RWPE1 (cell line): ENCODE measurements at places on chromosomes 5 and 9.

GRCh38 chr9:127492616-127493015 is 41.3 kb downstream of the LRSAM1 start:
- DNase-seq: no peak

GRCh38 chr5:151463137-151464029 is 16.0 kb downstream of the SLC36A1 start:
- no peak for DNase-seq

GRCh38 chr5:100273846-100274580 is 261.2 kb upstream of the FAM174A start:
- DNase-seq: no peak

- DNase-seq: no peak
Measured at GRCh38 chr5:10339058-10339811, 14.3 kb upstream of the MARCHF6 start.

DNA sequence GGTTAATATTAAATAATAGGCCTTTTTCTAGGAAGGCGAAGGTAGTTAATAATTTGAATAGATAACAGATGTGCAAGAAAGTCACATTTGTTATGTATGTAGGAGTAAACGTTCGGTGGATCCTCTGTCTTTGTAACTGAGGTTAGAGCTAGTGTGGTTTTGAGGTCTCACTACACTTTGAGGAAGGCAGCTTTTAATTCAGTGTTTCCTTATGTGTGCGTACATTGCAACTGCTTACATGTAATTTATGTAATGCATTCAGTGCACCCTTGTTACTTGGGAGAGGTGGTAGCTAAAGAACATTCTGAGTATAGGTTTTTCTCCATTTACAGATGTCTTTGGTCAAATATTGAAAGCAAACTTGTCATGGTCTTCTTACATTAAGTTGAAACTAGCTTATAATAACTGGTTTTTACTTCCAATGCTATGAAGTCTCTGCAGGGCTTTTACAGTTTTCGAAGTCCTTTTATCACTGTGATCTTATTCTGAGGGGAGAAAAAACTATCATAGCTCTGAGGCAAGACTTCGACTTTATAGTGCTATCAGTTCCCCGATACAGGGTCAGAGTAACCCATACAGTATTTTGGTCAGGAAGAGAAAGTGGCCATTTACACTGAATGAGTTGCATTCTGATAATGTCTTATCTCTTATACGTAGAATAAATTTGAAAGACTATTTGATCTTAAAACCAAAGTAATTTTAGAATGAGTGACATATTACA is 45.7 kb downstream of the TGFBR1 start:
- no peak for DNase-seq

DNA sequence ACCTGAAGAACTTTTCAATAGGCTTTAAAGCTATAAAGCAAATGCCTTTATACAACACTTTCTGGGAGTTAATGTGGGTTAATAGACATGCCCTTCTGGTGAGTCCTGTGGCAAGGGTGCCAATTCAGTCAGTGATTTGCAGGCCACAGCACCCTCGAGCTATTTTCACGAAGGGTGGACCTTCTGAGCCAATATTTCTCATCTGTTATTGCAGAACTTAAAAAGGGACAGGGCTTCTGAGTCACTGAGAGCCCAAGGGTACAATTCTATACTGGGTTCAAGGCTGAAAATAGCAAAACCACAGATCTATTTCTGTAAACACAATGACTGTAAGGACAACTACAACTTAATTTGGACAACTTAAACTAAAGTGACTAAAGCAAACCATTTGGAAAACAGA is 92.8 kb downstream of the GABRG2 start:
- no peak for DNase-seq

DNA sequence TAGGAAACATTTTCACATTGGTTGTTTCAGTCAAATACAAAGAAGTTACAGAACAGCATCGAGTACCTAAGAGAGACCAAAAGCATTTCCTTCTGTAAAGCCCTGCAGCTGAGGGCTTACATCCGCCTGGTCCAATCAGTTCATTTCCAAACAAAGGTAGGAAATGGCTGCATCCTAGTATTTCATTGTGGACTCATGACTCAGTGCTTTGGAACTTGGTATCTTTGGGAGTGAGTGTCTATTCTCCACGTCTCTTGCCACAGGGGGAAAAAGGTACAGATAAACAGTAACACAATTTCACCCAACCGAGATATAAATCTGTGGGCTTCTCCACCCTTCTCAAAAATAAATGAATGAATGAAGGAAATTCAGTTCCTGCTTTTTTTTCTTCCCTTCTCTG is 75.4 kb downstream of the NFIB start:
- DNase-seq: peak; percentile 60

- no peak for DNase-seq
Measured at GRCh38 chr9:134521817-134522501, 119.6 kb upstream of the COL5A1 start.

- no peak for DNase-seq
Measured at GRCh38 chr5:2111569-2112105, 228.9 kb upstream of the IRX4 start.

- DNase-seq: peak; percentile 53
Measured at GRCh38 chr9:70438341-70438928, 24.0 kb upstream of the KLF9 start.

GRCh38 chr5:151487544-151487943 is 40.1 kb downstream of the SLC36A1 start:
- no peak for DNase-seq

DNA sequence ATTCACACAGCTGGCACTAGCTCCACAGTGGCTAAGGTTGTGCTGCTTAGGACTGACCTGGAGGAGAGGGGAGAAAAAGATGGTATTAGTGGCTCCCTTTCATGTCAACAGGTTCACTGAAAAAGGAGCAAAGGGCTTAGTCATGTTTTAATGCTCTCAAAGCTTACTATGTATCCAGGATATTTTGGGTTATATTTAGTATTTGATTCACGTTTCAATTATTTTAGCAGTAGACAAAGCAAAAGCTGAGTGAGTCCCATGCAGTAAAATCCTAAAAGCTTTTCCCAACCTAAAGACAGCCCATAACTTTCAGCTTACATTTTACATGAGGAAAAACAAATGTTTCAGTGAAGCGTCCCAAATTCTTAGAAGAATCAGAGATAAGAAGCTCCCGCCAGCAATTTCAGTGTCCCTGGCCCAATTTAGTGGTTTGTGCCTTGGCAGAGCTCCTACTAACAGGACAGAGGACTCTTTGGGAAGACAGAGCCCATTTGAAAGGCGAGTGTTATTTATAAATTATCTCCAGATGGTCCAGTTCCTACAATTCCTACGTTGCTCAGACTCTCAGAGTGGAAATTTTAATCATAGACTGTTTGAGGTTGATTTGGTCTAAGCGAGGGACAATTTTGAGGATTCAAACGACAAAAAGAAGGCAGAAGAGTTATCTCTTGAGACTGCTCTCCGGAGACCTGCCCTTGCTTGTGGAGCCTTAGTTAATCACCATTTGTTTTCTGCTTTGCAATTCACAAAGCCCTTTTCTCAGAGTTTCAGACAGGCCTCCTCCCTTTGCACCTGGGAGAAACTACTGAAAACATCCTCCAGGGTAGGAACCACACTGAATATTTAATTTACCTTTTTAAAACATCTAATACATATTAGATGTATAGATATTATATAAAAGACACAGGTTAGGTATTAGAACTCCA is 225.0 kb upstream of the ANKRD55 start:
- DNase-seq: no peak

DNA sequence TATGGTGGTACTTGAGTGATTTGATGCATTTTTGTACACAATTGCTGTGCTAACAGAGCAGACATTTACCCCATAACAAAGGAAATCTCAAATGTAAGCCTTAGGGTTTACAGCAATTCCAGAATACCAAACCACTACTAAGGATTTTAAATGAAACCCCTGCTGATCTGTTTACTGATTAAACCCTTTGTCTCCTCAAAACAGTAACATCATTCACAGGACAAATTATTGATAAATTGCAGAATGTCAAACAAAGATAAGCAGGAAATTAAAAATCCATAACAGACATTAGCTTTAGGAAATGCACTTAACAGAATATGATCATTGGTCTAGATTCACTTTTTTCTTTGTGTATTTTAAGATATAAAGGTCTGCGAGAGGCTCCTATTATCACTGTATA is 1016.4 kb upstream of the DMAC1 start:
- no peak for DNase-seq

DNA sequence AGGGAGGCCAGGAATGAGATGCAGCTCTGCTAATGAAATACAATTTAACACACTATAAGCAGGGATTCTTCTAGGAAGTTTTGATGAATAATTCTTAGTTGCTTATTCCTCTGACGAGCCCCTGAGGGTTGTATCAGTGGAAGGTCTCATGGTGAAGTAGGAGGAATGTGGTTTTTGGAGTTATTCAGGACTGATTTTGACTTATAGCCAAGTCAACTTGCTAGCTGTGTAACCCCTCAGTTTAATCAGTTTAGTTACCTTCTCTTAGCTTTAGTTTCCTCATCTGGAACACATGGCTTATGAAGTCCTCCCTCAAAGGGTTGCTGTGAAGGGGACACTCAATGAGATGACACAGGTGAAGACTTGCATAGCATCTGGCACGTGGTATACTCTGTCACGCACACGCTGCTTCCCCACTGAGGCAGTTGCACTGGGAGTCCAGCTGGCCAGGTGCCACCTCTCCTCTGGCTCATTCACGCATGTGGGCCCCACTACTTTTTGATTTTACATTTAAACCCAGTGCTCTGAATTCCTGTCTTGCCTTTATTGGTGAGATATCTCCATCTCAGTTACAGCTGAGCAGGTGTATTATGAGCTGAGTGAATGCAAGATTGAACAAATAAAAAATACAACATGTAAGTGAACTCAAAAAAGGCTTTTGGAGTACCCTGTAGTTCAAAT is 415.0 kb downstream of the ARHGEF28 start:
- DNase-seq: no peak

GRCh38 chr5:28862137-28862859 is 1823.9 kb upstream of the CDH9 start:
- DNase-seq: no peak

- no peak for DNase-seq
Measured at GRCh38 chr5:95124101-95124500, 160.8 kb downstream of the MCTP1 start.

- DNase-seq: peak; percentile 52
Measured at GRCh38 chr9:134536101-134536900, 105.3 kb upstream of the COL5A1 start.

DNA sequence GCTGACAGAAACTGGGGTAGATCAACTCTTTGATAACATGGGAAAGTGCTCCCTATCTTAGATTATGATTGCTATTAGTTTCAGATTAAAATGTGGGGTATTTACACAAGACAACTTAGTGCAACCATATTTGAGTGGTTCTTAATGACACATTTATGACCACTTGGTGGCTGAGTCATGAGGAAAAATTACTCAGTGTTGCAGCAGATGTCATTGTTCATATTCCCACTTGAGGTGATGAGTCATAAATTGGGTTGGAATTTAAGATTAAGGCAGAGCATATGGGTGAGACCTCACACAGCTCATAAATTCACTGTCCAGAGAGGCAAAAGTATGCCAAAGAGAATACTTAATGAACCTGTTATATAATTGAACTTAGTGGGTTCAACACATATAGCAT is 408.3 kb downstream of the DMRT2 start:
- peak; percentile 81 for DNase-seq

- DNase-seq: peak; percentile 48
Measured at GRCh38 chr5:96431376-96432187, 1.5 kb downstream of the PCSK1 start.

DNA sequence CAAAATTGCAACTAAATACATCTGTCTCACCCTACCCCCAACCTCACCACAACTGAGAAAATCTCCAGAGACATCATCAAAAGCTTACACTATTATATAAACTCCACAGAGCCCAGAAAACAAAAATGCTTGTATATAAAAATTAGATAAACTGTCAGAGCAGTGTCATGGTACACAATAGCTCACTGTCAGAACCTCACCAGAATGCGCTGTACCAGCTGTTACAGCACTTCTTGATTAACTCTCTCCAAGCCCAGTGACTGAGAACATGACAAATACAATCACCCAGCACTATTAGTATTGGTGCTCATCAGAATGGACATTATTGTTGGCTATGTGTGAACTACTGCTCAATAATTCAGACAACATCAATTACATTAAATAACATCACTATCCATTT is 65.7 kb downstream of the ZDHHC21 start:
- DNase-seq: no peak

DNA sequence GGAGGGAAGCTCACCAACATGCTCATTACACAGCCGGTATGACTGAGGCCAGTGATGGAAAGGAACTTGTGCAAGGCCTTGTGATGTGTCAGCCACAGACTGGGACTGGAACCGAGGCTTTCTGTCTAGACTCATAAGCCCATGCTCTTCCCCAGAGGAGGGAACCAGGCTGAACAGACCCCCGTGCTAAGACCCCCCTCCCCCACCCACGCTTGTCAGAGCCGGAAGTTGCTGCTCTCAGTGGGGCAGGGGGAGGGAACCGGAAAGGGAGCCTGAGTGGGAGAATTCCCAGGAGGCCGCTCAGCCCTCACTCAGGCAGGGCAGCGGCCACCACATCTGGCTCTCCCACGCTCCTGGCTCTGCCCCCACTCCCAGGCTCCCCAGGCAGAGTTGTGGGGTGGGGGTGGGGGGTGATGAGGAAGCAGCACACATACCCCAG is 4.1 kb upstream of the PDGFRB start:
- no peak for DNase-seq

- no peak for DNase-seq
Measured at GRCh38 chr5:54304040-54304439, 6.3 kb downstream of the ARL15 start.

- no peak for DNase-seq
Measured at GRCh38 chr5:107517185-107518033, 153.3 kb downstream of the EFNA5 start.

- no peak for DNase-seq
Measured at GRCh38 chr5:167950126-167950721, 341.2 kb upstream of the WWC1 start.

DNA sequence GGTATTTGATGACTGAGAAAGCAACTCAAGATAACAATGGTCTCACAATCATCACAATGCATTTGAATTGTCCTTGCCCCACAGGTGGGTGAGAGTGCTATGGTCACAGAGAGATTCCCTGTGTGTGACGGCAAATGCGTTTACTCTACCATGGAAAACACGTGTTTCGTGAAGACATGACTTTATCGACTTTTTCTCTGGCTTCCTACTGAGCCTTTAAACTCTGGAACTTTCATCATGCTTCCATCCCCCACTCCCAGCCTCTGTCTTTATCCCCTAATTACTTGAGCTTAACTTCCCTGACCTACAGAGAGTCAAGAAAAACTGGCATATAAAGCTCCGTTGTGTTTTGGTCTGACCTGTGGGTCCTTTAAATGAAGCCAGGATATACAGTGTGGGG is 414.1 kb upstream of the CLINT1 start:
- DNase-seq: no peak

- DNase-seq: no peak
Measured at GRCh38 chr5:139669662-139670368, 21.7 kb downstream of the CXXC5 start.

- DNase-seq: no peak
Measured at GRCh38 chr5:174337276-174338184, 292.0 kb downstream of the NSG2 start.
